ENCODE measurements at places on chromosomes 3 and 15.

DNA sequence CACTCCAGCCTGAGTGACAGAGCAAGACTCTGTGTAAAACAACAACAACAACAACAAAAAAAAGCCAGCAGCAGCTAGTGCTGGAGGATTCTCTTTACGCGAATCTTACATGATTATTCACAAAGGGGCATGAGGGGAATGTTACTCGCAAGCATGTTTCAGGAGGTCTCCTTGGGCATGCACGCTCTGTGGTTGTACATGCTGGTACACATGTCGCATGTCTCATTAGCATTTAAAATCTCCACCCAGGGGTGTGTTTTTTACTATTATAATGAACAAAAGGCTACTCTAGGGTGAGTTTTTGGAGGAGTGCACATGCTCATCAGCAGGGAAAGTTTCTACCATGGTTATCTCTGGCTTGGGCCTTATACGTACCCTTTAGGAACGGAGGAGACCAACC lies 12.7 kb upstream of the PLCH1 start:
- DNase-seq = no peak

- no peak for DNase-seq
Observed at GRCh38 chr15:96073908-96074307, 256.6 kb upstream of the NR2F2 start.

GRCh38 chr3:195807681-195808121 lies 4.0 kb downstream of the MUC4 start:
- DNase-seq = no peak

DNA sequence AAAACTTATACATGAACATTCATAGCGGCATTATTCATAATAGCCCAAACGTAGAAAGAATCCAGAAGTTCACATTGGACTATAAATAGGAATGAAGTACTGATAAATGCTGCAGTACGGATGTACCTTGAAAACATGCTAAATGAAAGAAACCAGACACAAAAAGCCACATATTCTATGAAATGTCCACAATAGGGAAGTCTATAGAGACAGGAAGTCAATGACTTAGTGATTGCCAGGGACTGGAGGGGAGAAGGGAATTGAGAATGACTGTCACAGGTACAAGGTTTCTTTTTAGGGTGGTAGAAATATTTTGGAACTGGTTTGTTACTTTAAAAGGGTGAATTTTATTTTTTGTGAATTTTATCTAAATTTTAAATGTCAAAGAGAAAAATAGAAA lies 71.4 kb upstream of the SKOR1 start:
- DNase-seq = no peak

DNA sequence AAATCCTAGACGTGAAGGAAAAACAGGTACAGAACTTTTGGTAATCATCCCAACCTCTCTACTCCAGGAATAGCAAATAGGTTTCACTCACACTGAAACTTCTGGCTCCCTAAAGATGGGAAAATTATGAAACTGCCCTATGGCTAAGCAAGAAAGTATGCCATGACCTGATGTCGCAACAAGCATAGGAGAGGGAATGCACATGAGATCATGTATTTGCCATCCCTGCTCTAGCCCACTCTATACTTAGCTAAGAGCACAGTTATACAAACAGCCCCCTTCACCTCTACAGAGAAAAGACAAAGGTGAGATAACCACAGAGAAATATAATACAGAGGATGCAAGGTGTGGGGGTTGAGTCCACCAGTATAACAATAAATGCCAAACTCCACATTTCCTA lies 102.7 kb downstream of the TBC1D5 start:
- no peak for DNase-seq

DNA sequence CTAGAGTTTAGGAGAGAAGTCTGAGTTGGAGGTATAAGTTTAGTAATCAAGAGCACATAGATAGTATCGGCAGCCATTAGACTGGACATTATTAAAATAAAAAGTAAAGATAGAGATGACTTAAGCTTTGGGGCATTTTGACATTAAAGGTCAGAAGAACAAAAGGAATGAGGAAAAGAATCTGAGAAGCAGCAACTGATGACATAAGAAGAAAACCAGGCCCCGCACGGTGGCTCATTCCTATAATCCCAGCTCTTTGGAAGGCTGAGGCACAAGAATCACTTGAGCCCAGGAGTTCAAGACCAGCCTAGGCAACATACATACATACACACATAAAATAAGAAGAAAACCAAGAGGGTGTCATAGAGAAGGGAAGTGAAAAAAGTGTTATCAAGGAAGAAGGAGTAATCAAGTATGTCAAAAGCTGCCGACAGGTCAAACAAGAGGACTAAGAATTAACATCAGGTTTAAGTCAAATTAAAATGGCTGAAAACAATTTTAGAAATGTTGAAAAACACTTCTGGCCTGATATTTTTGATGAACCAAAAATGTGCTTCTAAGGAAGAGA lies 38.9 kb downstream of the ACAP2 start:
- DNase-seq = no peak

- DNase-seq = no peak
Observed at GRCh38 chr3:122014741-122015140, 7.3 kb downstream of the ILDR1 start.

DNA sequence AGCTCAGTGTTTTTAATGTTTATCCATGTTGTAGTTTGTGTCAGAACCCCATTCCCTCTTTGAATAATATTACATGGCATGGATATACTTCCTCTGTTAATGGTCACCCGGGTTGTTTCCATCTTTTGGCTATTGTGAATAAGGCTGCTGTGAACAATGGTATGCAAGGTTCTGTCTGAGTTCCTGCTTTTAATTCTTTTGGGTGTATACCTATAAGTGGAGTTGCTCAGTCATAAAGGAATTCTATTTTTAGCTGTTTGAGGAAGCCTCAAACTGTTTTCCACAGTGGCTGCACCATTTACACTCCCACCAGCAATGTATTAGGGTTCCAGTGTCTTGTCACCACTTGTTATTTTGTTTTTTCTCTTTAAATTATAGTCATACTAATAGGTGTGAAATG lies 99.6 kb downstream of the SLC25A26 start:
- DNase-seq = no peak

- no peak for DNase-seq
Observed at GRCh38 chr3:170049146-170050000, 11.6 kb downstream of the GPR160 start.

- DNase-seq = no peak
Observed at GRCh38 chr3:117150628-117151027, 441.0 kb downstream of the TUSC7 start.

DNA sequence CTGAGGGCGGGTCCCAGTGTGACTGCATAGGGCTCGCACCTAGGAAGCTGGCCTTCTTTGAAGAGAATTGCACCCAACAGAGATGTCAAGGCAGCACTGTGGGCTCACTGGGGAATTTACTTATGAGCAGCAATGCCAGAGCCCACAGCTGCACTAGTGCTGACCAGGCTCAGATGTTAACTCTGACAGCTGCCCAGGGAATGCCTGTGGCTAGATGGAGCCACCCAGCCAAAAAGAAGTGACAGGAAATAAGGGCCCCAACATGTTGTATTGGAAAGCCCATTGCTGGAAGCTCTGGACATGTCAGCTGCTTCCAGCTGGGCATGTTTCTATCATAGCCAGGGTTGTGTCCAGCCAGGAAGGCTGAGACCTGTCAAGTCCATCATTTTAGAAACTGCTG lies 90.9 kb upstream of the ZNF280D start:
- no peak for DNase-seq

DNA sequence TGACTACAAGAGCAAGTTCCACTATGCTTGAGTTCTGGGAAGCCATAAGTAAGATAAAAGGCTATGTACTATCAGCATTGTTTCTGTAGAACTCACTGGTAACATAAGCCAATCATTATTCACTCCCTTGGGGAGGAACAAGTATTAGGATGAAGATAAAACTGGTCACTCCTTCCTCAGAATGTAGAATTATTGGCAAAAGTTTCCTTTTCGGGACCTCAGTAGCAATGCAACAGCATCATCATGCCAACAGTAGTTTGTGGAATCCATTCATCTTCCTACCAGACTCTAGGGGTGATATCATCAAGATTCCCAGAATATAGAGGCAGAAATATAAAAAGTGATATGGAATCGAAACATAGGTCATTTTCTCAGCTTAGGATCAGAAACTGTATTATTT lies 209.5 kb downstream of the PLOD2 start:
- DNase-seq = no peak

DNA sequence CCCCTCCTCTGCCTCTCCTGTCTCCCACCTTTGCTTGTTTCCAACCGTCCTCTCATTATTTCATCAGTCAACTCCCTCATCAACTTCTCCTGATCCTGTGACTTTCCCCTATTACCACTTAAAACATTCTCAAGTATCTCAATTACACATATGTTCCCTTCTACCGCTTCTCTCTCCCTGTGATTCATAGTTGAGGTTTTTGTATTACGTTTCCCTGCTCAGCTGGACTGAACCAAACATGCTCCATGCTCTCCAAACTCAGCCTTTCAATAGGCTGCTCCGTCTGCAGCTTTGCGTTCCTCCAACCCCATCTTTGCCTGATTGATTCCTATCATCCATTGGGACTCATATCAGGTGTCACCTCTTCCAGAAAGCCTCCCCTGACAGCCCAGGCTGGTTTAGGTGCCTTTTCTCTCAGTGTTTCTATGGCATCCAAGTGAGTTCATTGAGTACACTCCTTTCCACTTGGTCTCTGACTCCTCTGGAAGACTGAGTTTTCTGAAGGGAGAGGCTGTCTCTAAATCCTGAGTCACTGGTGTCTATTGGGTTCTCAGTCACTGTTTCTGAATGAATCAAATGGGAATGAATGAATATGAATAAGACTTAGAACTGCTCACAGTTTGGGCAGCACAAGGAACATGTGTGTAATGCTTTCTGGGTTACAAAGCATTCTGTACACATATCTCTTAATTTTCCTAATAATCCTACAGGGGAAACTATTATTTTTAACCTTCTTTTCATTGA lies 56.4 kb downstream of the PLD1 start:
- DNase-seq = no peak

DNA sequence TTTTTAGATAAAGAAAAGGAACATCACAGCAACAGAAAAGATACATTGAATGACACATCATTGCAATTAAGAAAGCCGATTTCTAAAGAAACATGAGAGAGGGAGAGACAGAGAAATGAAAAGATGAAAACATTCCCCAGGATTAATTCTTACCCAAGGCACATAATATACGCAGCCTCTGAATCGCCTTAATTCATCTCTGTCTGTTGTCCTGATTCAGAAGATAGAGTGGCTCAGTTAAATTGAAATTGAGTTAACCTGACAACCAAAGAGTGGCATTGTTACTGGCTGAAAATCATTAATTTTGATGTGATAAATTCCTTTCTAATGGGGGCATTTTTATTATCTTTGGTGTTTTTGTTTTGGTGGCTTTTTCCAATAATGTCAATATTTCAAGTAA lies 701.9 kb downstream of the EDEM1 start:
- no peak for DNase-seq

DNA sequence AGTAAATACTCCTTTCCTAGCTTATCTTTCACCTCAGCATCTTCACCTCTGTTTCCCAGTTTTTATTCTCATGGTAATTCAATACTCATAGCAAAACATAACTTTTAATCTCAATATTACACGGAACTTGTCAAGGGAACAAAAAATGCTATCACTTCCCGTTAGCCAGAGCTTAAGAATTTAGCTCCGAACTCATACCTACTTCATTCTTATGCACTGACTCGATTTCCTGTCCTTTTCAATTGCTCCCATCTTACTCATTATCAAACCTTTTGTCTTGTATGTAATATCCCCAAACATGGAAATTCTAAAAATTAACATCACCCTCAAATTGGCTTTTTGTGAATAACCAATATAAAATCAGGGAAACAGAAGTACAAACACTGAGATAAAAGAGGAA lies 28.2 kb downstream of the MYEF2 start:
- DNase-seq = no peak

- no peak for DNase-seq
Observed at GRCh38 chr15:65603559-65603958, 7.4 kb downstream of the INTS14 start.

DNA sequence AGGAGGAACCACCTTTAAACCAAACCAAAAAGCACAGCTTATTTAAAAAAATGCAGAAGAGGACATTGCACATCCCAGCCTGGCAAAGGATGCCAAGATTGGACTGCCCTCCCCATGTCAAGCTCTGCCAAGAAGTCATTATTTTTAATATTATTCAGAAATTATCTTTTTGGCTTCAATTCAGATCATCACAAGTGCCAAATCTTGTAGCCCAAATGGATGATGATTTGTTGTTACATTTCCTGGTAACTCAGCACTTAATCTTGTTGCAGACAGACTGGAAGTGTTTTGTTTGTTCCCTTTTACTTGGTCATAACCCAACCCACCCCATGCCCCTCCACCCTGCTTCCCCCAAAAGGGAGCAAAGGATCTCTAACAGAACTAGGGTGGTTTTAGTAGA lies 28.1 kb upstream of the LXN start:
- DNase-seq = no peak

GRCh38 chr15:70025413-70026296 lies 72.1 kb downstream of the TLE3 start:
- DNase-seq = no peak

- no peak for DNase-seq
Observed at GRCh38 chr3:71083726-71084131, 499.8 kb downstream of the FOXP1 start.

GRCh38 chr3:41239587-41239986 lies 40.3 kb downstream of the CTNNB1 start:
- no peak for DNase-seq

DNA sequence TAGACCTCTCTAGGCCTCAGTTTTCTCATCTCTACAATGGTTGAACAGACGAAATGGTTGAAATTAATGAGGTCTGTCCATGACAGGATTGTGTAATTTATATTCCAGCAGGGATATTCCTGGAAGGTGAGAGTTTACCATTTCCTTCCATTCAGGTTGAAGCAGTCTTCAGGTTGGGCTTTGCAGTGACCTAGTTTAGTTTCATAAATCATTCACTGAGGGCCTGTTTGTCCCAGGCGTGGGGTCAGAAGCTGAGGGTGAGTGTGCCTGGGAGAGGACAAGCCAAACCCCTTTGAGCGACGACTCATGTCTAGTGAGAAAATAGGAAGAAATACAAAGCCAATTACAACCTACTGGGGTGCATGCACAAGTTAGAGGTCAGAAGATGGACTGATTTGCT lies 57.2 kb upstream of the CACNA2D3 start:
- no peak for DNase-seq

DNA sequence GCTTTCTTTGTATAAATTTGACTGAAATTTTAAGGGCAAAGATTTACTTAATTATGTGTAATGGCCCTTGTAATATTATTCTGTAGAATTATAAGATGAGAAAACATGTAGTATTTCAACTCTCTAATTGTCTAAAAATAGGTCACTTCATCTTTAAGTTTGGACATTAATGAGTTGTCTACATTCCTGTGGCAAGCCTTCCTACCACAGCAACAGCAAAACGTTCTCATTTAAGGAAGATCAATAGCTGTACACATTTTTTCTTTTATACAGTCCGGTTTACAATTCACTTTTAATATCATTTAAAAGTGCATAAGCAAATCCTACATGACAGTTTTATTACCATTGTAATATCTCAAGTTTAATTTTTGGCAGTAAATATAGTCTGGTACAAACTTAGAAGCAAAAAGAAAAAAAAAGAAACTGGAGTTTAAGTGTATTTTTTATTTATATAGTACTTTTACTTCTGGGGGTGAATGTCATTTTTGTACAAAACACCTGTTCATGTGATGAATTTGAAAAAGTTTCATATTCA lies 501.8 kb downstream of the ZPLD1 start:
- no peak for DNase-seq
